ENCODE measurements at places on chromosomes 11 and 22.

- no peak for DNase-seq
Measured at GRCh38 chr22:28942801-28943500, 59.6 kb downstream of the ZNRF3 start.

DNA sequence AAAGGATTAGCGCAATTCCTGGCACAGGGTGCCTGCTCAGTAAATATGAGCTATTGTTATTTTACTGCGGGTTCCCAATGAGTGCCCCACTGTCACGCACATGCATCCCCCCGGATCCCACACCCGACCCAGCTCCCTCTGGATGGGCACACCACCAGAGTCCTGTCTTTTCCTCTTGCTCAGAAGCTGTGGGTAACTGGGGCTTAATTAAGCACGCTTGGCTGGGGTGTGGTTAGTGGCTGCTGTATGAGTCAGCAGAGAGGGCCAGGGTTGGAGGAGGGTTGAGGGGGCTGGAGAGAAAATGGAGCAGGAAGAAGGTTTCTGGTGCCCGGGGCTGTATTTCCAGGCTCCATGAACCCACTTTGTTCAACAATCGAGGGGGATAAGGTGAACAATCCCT lies 30.3 kb upstream of the NECTIN1 start:
- DNase-seq: peak; percentile 55

GRCh38 chr11:8224161-8224591 lies 39.5 kb downstream of the LMO1 start:
- DNase-seq: no peak

- DNase-seq: no peak
Measured at GRCh38 chr11:73366265-73366610, 10.0 kb upstream of the RELT start.

GRCh38 chr22:40904101-40904500 lies 42.2 kb upstream of the DNAJB7 start:
- no peak for DNase-seq

DNA sequence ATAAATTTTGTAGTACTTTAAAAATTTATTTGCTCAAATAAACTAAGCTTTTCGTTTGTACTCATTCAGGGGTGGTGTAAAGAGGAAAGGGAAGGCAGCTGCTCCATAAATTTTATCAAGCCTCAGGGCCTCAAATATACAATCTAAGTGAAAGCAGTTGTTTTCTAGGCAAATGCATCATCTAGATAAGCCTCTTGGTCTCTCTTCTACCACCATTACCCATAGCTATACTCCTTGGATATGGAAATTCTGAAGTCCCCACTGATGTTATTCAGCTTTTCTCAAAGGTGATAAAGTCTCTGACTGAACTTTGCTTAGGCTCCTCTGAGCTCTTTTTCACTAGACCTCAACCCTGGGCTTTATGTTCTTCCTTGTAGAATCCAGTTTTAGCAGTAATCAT lies 1313.1 kb downstream of the JRKL start:
- DNase-seq: no peak

DNA sequence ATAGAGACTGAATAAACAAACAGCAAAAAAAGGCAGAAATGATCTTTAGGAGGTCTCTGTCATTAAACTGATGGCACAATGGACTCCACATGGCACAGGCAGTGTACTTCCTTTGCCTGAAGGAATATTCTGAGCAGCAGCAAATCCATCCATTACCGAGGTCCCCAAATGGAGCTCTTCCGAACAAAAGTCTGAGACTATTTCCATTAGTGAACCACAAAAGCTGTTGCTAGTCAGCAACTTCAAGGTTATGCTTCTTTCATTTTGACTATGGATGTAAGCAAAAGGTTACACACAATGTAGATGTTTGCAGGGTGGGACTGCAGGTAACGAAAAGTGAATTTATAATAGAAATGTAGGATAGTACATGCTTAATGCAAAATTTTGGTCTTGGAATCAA lies 14.5 kb downstream of the NARS2 start:
- no peak for DNase-seq

DNA sequence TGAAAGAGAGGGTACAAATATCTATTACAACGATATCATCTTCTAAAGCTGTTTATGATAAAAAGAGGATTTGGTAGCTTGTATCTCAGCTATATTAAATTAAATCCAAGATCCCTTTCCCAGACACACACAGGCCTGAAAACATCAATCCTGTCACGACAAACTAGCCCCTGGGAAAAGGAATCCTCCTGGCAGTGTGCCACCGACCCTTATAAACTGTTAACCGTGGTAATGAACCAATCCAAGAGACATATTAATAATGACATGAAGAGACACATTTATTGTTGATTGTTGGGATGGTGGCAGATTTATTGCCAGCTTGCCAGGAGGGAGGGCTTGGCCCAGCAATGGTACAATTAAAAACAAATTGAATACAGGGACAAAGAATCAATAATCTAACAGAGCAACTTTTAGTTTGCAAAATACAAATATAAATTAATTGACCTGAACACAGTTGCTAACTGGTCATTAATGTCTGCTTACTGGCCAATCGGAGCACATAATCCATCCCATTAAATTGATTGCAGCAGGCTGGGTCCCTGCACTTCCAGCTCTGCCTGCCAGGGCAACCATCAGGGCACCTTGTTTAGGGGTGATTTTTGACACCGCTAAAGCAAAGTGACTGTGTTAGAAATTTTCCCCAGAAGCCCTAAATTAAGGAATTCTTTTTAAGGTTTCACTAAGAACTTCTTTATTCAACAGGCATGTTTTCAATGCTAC lies 887.6 kb downstream of the OPCML start:
- DNase-seq: no peak

- DNase-seq: no peak
Measured at GRCh38 chr11:7656704-7657103, 16.6 kb downstream of the CYB5R2 start.

DNA sequence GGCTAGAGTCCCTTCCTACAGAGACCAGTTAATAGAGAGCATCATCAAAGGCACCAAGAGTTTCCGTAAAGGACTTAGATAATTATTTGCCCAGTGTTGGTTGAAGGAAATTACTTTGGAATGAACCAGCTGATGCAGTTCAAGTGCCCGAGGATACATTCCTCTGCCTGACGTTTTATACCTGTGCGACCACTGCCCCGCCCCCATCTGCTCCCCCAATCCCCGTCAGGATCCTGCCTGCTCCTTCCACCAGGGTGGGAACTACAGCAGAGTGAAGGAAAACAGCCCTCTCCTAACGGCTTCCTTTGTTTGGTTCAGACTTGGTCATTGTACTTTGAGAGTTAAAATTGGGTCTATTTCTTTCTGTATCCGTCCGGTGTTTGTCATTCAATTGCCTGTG lies 761.5 kb downstream of the NTM start:
- no peak for DNase-seq

GRCh38 chr11:43693069-43693468 lies 12.5 kb downstream of the HSD17B12 start:
- DNase-seq: no peak

DNA sequence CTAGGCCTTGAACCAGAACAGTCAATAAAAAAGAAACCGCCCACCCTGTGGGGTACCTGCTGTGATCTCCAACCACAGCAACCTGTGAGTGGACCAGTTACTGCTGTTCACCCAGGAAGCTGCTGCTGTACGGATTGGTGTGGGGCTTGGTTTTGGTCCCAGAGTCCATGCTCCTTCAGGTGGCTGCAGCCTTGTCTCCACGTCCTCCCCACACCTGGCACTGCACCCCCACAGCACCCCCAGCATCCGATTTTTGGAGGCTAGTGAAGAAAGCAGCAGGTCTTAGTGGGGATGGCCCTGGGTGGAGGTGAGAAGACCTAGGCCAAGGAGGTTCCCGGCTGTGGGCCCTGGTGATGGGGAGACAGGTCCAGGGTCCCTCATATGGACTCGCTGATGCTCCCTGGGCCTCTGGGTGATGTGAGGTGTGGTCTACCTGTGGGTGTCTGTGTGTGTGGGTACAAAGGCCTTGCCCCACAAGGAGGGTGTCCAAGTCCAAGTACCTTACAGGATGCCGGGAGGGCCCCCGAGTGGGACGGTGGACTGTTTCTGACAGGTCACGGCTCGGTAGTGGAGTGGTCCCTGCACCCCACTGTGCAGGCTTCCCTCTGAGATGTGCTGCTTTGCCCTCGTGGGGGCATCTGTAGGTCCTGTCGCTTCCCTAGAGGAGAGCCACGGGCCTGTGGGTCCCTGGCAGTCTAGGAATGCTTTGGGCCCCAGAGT lies 283.4 kb downstream of the TBC1D22A start:
- DNase-seq: no peak

DNA sequence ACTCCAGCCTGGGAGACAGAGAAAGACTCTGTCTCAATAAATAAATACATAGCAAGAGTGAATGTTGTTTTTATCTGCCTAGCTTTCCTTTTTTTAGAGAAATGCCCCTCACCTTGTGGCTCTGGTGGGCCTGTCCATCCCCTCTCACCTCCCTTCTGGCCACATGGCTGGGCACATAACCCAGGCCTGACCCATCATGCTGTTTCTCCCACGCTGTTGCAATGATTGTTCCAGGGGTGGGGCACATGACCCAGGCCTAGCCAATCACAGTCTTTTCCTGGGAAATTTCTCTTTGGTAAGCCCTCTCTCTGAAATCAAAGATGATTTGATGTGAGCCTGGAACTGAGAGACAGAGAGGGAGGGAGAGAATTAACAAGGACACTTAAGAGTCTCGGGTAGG lies 5.5 kb upstream of the CYTH4 start:
- no peak for DNase-seq

DNA sequence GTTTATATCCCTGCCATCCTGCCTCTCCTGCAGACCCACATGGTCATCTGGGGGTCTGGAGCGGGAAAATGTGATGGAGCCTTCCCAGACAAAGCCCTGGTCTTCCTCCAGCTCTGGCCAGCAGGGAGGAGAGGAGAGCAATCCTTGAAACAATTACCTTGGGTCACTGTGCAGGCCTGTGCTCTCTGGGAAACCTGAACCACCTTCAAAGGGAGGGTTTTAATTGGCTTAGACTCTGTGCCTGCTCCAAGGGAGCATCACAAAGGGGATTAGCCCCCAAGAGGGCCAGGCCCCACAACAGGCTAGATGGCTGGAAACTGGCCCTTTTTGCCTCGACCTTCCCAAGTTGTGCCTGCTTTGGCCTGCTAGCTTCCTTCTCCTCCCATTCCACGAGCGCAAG lies 351.9 kb downstream of the TENM4 start:
- DNase-seq: no peak

DNA sequence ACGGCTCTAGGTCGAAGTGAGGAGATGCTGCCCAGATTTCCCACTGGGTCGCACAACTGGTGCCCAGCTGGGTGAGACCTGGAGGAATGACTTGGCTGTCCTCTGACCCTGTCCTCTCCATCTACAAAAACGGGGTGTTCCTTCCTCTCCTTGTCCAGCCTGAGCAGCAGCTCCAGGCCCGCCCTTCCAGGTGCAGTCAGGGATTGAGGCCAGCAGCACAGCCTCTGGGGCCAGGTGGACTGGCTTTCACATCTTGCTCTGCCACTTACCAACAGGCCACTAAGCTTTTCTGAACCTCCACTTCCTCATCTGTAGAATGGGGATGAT lies 91.7 kb upstream of the LMO1 start:
- DNase-seq: no peak

- peak; percentile 86 for DNase-seq
Measured at GRCh38 chr11:9757809-9758636, 94.1 kb downstream of the SWAP70 start.

GRCh38 chr11:118621784-118622375 lies 14.5 kb downstream of the PHLDB1 start:
- DNase-seq: no peak

GRCh38 chr22:26174280-26174679 lies 5.0 kb downstream of the SEZ6L start:
- DNase-seq: no peak

DNA sequence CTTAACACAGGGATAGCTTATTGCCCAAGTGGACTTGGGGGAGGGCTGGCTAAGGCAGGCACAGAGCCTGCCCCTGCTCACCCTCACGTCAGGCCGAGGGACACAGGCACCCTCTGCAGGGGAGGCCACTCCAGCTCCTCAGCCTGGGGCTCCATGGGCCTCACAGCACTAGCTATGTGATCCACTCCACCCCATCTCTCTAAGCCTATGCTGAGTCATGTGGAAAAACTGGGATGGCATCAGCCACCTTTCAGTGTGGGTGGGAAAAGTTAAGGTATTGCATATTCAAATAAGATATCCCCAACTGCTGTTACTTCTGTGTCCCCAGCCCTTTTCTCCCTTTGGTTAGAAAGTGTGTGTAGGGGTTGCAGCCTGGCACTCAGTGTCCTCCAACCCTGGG lies 22.3 kb downstream of the RANGAP1 start:
- DNase-seq: no peak

DNA sequence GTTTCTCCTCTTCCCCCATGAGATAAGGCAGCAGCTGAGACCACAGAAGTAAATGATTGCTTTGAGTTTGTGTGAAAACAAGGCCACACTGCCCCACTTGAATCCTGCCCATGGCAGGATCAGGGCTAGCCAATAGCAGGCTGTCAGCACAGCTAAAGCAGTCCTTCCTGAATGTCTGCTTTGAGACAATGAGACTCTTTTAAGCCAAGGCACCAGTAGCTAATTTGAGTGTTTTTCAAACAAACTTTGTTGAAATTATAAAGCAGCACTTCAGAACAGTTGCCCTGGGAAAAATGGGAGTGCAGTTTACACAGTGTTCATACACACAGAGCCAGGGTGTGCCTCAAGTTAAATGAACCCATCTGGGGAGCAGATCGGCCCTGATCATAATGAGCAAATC lies 103.5 kb upstream of the OR5AK2 start:
- DNase-seq: no peak

- no peak for DNase-seq
Measured at GRCh38 chr11:87840786-87841185, 334.5 kb downstream of the RAB38 start.

Measured in H54 (cell line).